ENCODE measurements at places on chromosomes 12 and 14.

GRCh38 chr12:28215021-28215420 is 24.8 kb downstream of the CCDC91 start:
- DNase-seq = no peak

- DNase-seq = peak; percentile 79
These were observed 94.9 kb downstream of the NAV3 start for GRCh38 chr12:77925536-77926108.

DNA sequence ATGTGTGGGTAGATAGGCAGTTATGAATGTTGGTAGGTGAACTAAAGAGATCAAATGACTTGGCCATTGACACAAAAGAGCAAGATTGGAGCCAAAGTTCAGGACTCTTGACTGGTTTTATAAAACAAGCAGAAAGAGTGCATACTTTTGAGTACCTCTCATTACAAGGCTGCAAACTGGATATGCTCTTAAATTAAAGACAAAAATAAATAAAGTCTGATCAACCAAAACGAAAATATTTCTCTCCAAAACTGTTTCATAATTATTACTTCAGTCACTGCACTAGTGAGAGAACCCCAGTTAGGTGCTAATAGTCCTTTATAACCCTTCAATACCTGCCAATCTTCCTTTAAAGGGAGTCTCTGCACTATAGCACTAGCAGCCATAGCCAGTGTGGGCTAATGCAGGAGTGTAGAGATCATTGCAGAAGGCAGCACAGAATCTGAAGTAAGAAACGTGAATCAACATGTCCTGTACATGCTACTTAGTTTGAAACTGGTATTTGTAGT is 147.1 kb downstream of the FOXA1 start:
- no peak for DNase-seq

- DNase-seq = no peak
These were observed 29.8 kb upstream of the PKP2 start for GRCh38 chr12:32926356-32926755.

DNA sequence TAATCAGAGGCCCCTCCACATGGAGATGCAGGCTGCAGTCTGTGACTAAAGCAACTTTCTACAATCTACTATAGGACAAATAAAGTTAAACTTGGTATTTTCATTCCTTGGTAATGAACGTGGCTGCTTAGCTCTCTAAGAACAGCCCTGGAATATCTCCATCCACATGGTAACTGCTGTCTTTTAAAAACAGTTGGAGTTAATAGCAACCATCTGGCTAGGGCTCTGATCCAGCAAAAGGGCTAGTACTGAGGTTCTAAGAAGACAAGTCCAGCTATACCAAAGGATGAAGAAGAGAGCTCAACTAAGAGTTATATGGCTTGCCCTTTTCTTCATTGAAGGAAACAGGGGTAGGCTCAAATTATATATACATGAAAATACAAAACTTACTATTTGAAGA is 920.1 kb downstream of the FLRT2 start:
- no peak for DNase-seq

GRCh38 chr12:84704856-84705255 is 207.7 kb downstream of the SLC6A15 start:
- DNase-seq = no peak

- DNase-seq = no peak
These were observed 56.6 kb downstream of the SH2B3 start for GRCh38 chr12:111462210-111462769.

DNA sequence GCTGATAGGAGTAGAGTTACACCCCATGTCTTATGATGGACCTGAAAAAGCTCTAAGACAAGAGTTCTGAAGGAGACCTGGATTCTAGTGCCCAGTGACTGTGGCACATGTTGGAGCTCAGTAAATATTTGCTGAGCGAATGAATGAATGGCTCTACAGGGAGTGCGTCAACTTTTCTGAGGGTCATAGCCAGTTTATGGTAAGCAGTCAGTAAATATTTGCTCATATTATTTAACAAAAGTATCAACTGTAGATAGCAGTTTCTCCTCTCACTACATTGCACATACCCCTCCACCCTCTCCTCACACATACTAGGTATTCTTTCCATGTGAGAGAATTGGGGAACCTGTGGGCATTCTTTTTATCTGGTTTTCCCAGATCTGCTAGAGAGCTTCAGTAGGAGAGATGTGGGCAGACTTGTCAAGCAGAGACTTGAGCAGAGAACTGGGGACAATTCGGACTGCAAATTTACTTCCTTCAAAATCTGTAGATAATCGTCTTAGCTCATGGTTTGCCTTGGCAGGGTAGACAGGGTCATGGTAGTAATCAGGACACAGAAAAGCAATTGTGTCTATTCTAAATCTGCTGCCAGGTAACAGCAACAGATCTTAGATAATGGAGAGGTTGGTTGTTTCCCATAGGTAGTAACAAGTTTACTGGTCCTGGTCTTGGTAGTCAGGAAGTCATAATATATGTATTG is 5.7 kb downstream of the SLC4A8 start:
- DNase-seq = peak; percentile 89

- no peak for DNase-seq
These were observed 61.1 kb downstream of the PITPNM2 start for GRCh38 chr12:123089631-123090353.

DNA sequence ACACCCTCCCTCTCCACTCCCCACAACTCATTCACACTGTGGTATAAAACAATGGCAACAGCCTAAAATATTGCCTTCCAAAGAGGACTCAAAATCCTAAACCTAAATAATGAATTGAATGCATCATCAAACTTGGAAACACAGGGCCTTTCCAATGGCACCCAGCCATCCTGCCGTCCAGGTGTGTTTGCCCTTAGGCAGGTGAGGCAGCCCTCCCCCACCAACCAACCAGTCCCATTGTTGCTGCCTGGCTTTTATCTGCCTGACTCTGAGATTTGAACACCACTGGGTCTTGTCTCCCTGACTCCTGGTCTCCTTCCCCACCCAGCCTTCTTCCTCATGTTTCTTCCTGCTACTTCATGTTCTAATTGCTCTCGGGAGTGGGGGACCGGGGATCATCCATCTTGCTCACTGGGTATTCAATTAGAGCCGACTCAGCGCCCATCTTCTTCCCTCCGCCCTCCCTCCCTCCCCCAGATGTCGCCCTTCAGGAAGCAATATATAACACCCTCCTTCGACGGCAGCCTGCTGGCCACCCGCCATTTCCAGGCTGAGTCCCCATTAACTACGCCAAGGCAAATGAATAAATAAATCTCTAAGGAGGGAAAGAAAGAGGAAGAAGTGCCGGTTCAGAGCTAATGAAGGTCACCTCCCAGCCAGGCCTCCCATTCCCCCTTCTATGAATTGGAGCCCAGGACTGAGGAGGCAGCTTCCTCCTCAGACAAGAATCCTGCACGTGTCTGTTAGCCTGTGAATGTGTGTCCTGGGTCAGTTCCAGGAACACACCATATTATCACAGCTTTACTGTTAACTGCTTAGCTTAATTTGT is 36.3 kb upstream of the NTF3 start:
- DNase-seq = peak; percentile 88

DNA sequence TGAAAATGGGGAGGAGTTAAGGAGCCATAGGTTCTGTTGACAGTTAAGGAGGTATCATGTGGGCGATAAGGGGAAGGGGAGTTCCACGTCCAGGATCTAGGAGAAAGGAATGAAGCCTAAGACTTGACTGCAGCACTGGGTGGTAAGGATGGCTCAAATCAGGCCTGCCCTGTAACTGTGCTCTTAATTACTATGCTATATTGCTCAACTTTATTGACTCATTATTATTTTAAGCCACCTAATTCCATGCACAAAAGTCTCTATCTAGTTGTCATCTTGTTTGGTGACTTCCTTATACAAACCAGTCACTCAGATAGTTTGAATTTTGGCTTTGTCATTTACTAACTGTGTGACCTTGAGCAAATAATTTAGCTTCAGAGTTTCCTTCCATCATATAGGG is 242.1 kb upstream of the ARHGAP5 start:
- no peak for DNase-seq

DNA sequence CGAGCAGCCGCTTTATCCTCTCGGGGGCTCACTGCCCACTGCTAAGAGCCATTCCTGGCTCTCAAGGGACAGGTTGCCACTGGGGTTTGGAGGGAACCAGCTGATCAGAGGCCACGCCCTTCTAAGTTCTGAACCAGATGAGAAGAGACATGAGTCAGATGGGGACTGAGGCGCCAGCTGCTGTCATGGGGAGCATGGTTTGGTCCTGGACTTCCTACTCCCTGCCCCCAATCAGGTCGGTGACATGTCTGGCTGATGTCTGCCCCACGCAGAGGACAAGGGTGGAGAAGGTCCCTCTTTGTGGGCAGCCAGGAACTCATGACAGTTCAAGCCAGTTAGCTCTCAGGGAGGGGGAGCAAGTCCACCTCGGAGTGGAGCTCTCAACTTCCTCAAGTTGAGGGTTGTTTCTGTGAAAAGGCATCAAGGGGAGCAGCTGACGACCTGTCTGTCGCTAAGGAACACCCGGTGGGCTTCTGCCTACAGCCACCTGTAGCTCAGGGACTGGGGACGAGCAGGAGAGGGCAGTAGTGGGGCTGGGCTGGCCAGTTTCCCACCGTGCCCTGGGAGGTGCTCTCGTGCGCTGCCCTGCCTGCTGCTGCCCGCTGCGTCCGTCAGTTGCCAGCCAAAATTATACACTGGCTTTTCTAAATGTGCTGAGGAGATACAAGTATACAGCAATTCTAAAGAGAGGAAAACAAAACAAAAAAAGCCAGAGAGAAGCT is 20.5 kb downstream of the PSMC1 start:
- no peak for DNase-seq

DNA sequence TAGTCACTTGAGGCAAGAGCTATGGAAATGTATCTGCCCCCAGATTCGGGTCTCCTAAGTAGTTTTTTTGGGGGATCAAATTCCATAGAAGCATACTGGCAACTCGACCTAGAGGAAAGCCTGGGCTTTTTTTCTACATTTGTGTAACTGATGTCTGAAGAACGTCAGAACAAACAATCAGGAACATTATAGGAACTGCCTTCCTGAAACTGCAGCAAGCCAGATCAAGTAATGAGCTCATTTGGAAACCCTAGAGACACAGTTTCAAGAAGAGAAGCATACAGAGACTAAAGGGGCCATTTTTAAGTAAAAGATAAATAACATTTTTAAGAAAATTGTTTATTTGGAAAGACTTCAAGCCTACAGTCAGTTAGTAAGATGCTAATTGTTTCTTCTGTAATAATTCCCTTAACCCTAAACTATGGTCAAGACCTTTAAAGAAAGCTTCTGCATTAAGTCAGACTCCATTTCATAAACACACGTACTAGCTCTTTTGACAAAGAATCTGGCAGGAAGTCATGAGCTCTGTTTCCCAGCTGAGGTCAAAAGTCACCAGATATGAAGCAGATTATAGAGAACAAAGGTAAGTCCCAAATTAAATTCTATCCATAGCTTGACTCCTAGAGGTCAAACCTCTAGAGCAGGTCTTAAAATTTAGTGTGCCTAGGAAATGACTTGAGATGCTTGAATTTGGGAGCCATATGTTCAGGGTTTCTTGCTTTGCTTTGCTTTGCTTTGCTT is 112.8 kb downstream of the EGLN3 start:
- peak; percentile 95 for DNase-seq

- DNase-seq = no peak
These were observed at the start of gene ASIC1 for GRCh38 chr12:50057000-50057841. Gene ASIC1 (plus strand): TSS chr12:50057596. CDS start chr12:50058767, 1,171 bp downstream.

DNA sequence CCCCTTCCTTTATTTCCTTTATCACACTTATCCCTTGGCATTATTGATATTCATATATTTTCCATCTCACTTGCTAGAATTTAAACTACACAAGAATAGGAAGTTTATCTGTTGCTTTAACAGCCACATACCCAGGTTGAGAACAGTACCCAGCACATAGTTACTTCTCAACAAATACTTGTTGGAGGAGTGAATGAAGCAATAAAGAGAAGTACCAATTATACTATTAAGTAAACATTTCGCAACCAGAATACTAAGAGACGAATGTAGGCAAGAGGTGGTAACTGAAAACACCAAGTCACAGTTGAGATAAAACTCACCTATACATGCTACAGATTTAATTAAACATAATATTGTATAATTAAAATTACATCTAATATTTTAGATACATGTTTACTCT is 110.9 kb downstream of the FSCB start:
- peak; percentile 61 for DNase-seq

DNA sequence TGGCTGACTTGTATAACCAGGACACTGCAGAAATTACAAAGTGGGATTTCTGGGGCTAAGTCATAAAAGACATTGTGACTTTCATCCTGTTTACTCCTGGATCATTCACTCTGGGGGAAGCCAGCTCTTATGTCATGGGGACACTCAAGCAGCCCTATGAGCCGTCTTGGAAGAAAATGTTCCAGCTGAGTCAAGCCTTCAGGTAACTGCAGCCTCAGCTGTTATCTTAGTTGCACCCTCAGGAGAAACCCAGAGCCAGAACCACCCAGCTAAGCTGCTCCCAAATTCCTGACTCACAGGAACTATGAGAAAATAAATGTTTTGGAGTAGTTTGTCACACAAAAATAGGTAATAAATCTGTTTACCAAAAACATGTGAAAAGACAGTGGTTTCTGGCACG is 43.1 kb upstream of the GXYLT1 start:
- DNase-seq = no peak

- DNase-seq = no peak
These were observed 127.3 kb upstream of the FLRT2 start for GRCh38 chr14:85402569-85403162.

DNA sequence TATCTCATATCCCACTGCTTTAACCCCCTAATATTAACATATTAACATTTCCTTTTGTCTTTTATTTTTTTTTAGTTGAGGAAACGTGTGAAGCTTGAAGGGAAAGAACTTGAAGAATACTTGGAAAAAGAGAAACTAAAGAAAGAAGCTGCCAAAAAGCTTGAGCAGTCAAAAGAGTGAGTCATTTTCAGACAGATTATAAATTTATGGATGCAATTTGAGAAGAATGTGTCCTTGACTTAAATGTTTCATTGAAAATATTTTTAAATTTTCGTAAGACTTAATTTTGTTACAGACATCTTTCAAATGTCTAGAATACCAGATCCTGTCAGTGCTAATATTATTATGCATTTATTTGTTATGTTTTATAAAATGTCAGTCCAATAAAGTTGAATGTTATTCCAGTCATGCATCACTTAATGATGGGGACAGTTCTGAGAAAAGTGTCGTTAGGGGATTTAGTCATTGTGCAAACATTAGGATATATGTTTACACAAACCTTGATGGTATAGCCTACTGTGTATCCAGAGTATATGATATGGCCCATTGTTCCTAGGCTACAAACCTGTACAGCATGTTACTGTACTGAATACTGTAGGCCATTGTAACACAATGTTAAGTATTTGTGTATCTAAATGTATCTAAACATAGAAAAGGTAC is 32.6 kb downstream of the CPSF2 start:
- no peak for DNase-seq
